ENCODE measurements at places on chromosomes 1 and 21.

GRCh38 chr1:115041654-115042053 lies 12.0 kb downstream of the TSHB start:
- no peak for DNase-seq

DNA sequence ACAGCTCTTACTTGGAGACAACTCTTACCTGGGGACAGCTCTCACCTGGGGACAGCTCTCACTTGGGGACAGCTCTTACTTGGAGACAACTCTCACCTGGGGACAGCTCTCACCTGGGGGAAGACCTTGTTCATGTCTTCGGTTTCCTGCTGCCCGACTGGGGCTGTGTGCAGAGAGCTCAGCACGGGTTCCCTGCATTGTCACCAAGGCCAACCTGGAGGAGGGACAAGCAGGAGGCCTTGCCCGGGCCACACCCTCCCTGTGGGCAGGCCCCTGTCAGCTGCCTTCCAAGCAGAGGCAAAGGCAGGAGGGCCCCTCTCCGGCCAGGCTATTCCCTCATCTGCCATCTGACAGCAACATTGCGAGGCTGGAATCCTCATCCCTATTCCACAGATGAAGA lies at the start of gene LDLRAD1:
LDLRAD1 (minus strand) TSS at position 208 of the 400 bp plus-strand sequence; CDS start at position 134, 74 bp downstream.
- DNase-seq, result no peak

GRCh38 chr1:9275567-9276034 lies 17.1 kb upstream of the SPSB1 start:
- DNase-seq, result peak; percentile 27

- DNase-seq, result no peak
Observed at GRCh38 chr1:50527249-50527986, 104.2 kb upstream of the DMRTA2 start.

- no peak for DNase-seq
Observed at GRCh38 chr1:168752171-168752832, 23.3 kb upstream of the DPT start.

- DNase-seq, result no peak
Observed at GRCh38 chr1:69661686-69662085, 94.0 kb downstream of the LRRC7 start.

DNA sequence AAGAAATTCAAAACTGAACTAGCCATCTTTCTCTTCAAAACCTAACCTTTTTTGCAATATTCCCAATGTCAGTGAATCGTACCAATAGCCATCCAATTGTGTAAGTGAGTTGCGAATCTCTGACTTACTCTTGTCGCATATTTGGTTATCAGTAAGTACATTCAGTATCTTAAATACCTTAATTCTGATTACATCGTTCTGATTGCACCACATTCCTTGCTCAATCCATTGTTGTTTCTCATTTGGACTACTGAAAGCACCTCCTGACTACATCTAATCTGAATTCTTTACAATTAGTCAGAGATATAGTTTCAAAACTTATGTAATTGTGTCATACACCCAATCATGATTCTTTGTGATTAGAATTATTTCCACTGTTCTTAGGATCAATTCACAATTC lies 16.8 kb upstream of the BRINP3 start:
- DNase-seq, result no peak

GRCh38 chr1:228540161-228540917 lies 53.2 kb downstream of the RNF187 start:
- no peak for DNase-seq

DNA sequence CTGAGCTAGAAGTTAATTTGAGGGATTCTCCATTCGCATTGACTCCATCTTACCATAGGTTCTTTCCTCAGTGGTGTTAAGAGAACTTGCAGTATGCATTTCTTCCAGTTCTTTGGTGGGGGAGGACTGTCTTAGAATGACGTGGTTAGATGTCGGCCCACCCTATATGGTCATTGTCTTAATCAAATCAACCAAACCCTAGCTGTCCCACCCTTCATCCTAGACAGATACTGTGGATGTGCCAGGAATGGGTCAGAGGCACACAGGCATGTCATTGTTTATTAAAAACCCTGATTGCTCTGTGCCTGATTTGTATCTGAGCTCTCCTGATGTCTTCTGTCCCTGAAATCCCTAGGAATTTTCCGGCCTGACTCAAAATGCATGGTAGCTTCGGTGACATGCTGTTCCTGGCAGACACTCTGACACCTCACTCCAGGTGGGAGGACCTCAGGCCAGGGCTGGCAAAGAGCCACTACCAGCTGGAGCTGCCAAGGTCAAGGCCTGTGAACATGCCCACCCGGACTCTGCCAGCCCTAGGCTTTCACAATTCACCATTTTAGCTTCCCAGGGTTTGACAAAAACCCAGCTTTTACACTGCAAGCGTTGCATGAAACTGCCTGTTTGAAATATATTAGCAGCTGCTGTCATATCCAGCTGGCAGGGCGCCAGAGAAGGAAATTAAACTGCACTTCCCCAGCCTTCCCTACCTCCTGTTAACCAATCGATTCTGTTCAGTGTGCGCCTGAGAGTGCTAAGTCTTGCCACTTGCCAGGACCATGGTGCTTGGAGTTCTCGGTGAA lies 134.0 kb downstream of the FAM78B start:
- DNase-seq, result no peak

DNA sequence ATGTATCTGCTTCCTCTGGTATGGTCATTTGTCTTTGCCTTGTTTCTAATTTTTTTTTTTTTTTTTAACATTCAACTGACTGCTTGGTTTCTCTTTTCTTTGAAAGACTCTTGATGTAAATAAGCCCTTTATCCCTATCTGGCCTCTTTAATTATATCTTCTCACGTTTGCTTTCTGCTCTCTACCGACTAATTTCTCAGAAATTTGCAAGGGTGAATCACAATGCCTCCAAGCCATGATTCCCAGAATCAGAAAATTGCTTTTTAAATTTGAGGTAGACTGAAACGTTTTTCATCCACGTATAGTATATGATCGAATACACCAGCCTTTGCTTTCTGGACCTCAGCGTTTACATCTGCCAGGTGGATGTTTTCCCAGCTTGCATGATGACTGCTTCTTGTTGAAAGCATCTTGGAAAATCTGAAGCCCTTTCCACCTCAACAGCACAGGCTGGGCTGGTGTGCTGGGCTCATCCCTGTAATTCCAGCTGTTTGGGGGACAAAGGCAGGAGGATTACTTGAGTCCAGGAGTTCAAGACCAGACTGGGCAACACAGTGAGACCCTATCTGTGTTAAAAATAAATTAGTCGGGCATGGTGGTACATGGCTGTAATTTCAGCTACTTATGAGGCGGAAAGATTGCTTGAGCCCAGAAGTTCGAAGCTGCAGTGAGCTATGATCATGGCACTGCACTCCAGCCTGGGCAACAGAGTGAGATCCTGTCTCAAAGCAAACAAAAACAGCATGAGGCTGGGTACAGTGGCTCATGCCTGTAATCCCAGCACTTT lies 35.0 kb upstream of the GPR137B start:
- no peak for DNase-seq
